ENCODE measurements at places on chromosomes 7 and 10.

- peak; percentile 63 for DNase-seq
Observed at GRCh38 chr7:151087245-151088018, 1.2 kb downstream of the AGAP3 start.

DNA sequence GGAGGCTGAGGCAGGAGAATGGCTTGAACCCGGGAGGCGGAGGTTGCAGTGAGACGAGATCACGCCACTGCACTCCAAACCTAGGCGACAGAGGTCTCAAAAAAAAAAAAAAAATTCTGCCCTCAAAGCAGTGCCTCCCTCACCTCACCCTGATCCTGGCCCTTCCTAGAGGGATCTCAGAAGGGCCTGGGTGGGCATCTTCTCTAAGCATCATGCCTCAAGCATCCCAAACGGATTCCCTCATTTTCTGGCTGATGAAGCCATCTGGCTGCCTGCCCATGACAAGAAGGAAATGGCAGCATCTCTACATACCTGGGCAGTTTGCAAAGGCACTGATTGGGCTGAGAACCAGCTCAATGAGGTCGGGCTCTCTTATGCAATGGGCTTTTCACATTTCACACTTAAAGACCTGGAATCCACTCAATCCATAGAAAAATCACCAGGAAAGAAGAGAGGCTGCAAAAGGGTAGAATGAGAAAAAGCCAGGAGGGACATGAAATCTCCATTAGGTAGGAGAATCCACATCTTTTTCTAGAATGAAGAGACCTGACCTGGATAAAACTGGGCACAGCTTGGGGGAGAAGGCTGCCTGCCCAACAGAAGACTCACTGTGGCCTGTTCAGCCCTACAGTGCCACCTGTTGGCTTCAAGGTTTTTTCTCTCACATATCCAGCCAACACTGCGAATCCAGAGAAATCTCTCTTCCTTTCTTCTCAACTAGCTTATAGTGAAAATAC lies 48.1 kb downstream of the PDLIM1 start:
- peak; percentile 67 for DNase-seq

DNA sequence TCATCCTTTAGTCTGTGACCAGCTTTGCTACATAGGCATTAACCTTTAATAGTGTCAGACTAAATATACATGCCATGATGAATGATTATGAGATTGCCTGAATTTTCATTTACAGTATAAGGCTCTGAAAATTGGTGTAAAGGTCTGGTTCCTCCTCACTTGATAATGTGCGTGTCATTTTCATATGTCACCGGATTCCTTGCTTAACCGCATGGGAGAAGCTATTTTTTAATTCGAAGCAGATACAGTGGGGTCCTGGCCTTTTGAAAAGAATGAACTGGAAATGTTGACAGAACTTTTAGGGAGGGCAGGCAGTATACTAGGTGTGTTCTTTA lies 192.4 kb upstream of the SH2B2 start:
- no peak for DNase-seq

DNA sequence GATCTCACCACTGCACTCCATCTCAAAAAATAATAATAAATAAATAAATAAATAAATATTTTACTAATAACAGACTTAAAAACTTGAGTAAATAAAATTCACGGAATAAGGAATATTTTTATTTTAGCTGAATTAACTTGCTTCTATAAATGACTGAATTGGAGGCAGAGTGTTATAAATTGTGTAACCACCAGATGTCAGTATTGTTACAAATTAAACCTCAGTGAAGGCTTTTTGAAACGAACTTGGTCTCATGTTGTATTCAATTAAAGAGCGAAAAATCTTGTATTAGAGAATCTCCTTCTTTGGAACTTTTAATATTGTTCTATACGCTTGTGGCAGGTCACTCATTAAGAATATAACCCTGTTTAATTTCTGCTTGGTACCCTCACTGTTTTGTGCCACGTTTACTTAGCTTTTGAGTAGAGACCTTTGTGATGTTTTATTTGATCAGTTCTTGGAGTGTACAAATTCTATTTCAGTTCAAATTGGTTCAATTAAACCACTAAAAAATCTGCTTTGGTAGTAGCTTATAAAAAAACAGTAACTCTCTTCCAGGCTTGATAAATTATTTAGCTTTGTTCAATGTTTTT lies 45.6 kb upstream of the SCIN start:
- no peak for DNase-seq

DNA sequence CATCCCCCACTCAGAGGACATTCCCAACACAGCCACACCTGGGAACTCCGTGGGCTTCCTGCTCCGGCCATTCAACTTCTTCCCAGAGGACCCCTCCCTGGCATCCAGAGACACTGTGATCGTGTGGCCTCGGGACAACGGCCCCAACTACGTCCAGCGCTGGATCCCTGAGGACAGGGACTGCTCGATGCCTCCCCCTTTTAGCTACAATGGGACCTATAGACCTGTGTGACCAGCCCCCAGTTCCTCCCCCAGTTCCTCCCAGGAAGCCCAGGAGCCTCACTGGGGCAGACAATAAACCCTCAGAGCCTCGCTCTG lies 8.6 kb downstream of the AOC1 start:
- no peak for DNase-seq

- no peak for DNase-seq
Observed at GRCh38 chr10:78844960-78845607, 223.7 kb upstream of the ZMIZ1 start.

DNA sequence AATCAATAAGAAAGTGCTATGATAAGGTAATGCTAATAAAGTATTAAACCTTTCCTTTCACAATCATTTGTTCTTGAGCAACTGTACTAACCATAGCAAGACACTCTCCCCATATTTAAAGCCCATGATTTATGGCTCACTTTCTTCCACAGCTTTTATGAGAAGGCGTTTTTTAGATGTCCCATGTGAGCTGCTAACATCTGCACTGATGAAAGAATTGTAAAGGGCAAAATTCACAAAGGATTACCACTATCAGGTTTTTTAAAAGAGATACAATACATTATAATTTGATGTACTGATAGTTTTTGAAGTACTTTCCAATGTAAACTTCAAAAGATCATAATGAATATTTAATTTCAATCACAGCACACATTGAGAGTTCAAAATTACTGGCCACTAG lies 75.7 kb downstream of the RNLS start:
- DNase-seq: no peak

- DNase-seq: no peak
Observed at GRCh38 chr10:111085690-111086353, 9.0 kb downstream of the ADRA2A start.

GRCh38 chr7:158816271-158816670 lies 13.0 kb downstream of the ESYT2 start:
- DNase-seq: no peak
